ENCODE measurements at places on chromosomes 4 and X. TPM values are rescaled to one million over a fixed set of nuclear protein-coding genes. Genes with fewer than 3 reads are reported as not detected.

Gene MAP7D2
- total RNA-seq, result 0.32 TPM

Gene MAGEB10
- not detected for total RNA-seq

Gene MAGEB4
- total RNA-seq, result not detected

Gene CXCL3
- total RNA-seq, result not detected

Gene CLGN
- total RNA-seq, result not detected

Gene CHST7
- 6.3 TPM for total RNA-seq

Gene AIMP1
- 53.5 TPM for total RNA-seq

DNA sequence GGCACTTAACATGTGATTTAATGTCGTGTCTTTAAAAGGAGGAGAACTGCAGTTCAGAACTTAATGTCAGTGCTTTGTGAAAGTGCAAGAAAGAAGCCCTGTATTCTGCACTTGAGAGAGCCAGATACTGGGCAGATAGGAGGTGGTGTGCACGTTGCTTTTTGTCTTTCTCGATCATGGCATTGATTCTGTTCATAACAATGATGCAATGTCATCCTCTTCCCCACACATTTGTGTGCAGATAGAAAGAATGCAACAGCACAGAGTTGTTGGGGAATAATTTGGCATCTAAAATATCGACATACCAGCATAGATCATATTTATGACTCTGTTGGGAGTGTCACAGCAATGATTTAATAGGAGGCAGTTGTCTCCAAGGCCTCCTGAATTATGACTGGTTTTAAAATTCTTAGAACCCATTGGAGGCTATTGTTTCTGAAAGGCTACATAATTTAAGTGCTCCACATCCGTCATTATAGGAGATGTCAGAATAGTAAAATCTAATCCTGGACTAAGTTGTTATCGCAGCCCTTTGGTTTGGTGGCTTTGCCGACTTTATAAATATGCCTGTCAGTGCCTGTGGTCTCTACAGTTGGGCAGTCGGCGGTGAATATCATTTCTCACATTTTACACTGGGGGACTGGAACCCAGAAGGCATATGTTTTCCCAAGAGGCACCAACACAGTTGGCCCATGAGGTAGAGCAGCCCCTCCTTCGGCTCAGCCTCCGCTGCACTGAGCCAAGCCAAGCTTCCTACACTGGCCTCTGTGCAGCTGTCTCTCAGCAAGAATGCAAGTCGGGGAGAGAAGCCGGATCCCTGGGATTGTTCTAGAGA lies 124.9 kb downstream of the PTTG2 start:
- H3K36me3 ChIP-seq, result peaks cover 71% of the 10 kb centered on the region
- H3K4me1 ChIP-seq, result peaks cover 7% of the 10 kb centered on the region
- no peak for DNase-seq
- H3K27ac ChIP-seq, result no peak overlapping the region
- no peaks in the 10 kb centered on the region for H3K27me3 ChIP-seq
- no peak overlapping the region for H3K4me3 ChIP-seq

DNA sequence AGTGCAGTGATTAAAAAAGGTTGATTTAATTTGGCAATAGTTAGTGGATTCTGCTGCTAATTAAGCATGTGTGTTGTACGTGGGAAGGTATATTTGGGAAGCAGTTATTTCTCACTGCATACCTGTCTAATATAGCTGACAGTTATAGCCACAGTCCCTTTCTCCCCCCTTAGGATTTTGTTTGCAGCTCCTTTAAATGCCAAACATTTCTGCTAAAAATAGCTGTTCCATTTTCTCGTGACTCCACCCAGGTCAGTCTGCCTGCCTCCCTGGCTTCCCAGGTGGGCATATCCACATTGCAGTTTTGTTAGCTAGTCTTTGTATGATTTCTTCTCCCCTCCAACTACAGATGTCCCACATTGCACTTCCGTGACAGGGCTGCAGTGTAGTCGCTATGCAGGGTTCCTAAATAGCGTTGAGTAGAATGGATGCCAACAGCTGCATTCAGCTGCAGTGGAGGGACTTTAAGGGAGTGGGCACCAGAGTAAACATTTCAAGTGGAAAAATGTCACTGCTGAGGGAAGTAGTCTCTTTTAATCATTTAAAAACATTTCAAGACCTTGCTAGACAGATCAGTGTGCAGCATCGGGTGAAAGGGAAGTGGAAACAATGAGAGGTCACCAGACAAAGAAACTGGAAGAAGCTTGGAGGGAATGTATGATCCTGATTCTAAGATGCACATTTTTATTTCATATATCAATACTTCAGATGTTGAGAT lies 326.3 kb downstream of the RAPGEF2 start:
- no peaks in the 10 kb centered on the region for H3K4me1 ChIP-seq
- H3K27ac ChIP-seq, result no peak overlapping the region
- no peak for DNase-seq
- no peaks in the 10 kb centered on the region for H3K36me3 ChIP-seq

GRCh38 chrX:153647461-153648357 lies 706 bp downstream of the DUSP9 start:
- no peak for DNase-seq
- H3K36me3 ChIP-seq, result no peaks in the 10 kb centered on the region
- H3K27me3 ChIP-seq, result peaks cover 7% of the 10 kb centered on the region
- H3K4me3 ChIP-seq, result no peak overlapping the region
- peaks cover 6% of the 10 kb centered on the region for H3K4me1 ChIP-seq
- no peak overlapping the region for H3K27ac ChIP-seq

- no peaks in the 10 kb centered on the region for H3K4me1 ChIP-seq
- H3K27ac ChIP-seq, result no peak overlapping the region
- no peak overlapping the region for H3K4me3 ChIP-seq
- no peaks in the 10 kb centered on the region for H3K36me3 ChIP-seq
- H3K27me3 ChIP-seq, result no peaks in the 10 kb centered on the region
- no peak for DNase-seq
Measured at GRCh38 chr4:61923179-61923578, 723.1 kb downstream of the ADGRL3 start.

- no peak overlapping the region for H3K27ac ChIP-seq
- H3K4me3 ChIP-seq, result no peak overlapping the region
- no peaks in the 10 kb centered on the region for H3K27me3 ChIP-seq
- DNase-seq, result no peak
- peaks cover 51% of the 10 kb centered on the region for H3K36me3 ChIP-seq
- H3K4me1 ChIP-seq, result no peaks in the 10 kb centered on the region
Measured at GRCh38 chr4:139540632-139541031, 15.4 kb downstream of the SETD7 start.

DNA sequence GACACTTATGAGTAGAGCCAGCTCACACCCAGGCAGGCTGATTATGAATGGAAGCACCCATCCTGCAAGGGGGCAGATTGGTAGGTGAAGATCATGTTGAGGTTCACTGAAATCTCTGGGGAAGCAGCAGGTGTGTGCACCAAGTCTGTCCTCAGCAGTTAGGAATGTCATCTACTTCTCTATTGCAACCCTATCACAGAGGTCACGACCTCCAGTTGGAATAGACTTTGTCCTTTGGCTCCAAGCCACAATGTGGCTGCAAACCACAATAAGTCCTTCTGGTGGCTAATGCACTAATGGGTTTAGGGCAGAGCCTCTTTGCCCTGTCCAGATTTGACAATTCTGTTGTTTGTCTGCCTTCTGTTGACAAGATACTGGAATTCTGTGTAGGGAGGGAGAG lies 1056.7 kb downstream of the PCDH19 start:
- H3K27me3 ChIP-seq, result no peaks in the 10 kb centered on the region
- no peaks in the 10 kb centered on the region for H3K36me3 ChIP-seq
- DNase-seq, result no peak
- no peak overlapping the region for H3K4me3 ChIP-seq

DNA sequence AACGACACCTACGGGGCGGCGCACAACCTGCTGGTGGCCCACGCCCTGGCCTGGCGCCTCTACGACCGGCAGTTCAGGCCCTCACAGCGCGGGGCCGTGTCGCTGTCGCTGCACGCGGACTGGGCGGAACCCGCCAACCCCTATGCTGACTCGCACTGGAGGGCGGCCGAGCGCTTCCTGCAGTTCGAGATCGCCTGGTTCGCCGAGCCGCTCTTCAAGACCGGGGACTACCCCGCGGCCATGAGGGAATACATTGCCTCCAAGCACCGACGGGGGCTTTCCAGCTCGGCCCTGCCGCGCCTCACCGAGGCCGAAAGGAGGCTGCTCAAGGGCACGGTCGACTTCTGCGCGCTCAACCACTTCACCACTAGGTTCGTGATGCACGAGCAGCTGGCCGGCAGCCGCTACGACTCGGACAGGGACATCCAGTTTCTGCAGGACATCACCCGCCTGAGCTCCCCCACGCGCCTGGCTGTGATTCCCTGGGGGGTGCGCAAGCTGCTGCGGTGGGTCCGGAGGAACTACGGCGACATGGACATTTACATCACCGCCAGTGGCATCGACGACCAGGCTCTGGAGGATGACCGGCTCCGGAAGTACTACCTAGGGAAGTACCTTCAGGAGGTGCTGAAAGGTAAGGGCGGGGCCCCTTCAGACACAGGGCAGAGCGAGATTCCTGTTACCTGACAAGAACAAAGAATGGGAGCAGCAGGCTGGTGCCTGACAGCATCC lies 11.7 kb downstream of the RPL9 start:
- H3K27ac ChIP-seq, result peak overlapping the region; percentile 90
- peaks cover 27% of the 10 kb centered on the region for H3K4me1 ChIP-seq
- peaks cover 23% of the 10 kb centered on the region for H3K36me3 ChIP-seq
- DNase-seq, result peak; percentile 80
- H3K27me3 ChIP-seq, result no peaks in the 10 kb centered on the region
- H3K4me3 ChIP-seq, result peak overlapping the region; percentile 83

- H3K4me1 ChIP-seq, result peaks cover 9% of the 10 kb centered on the region
- H3K4me3 ChIP-seq, result peak within 1 kb of the TSS; percentile 32
- H3K27ac ChIP-seq, result no peak within 1 kb of the TSS
- no peak for DNase-seq
- no peaks in the 10 kb centered on the region for H3K36me3 ChIP-seq
Measured at GRCh38 chrX:108439426-108439942, at the start of gene COL4A5. Gene COL4A5 (plus strand): TSS chrX:108439838. CDS start chrX:108440126, 288 bp downstream.

- no peaks in the 10 kb centered on the region for H3K27me3 ChIP-seq
- no peak overlapping the region for H3K27ac ChIP-seq
- H3K36me3 ChIP-seq, result no peaks in the 10 kb centered on the region
Measured at GRCh38 chr4:155639704-155640523, 26.7 kb upstream of the GUCY1A1 start.

DNA sequence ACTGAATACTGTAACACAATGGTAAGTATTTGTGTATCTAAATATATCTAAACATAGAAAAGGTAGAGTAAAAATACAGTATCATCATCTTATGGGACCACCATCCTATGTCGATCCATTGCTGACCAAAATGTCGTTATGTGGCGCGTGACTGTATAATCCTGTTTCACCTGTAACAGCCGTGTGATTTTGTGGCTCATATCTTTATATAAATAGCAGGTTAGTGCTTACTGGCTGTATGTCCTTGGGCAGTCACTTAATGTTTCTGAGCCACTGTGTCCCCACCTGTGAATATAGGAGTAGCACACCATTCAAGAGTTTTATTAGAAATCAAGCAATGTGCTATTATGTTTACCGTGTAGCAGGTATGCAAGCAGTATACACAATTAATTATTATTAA lies 226.2 kb upstream of the FAT1 start:
- no peak overlapping the region for H3K4me3 ChIP-seq
- H3K36me3 ChIP-seq, result no peaks in the 10 kb centered on the region
- no peak overlapping the region for H3K27ac ChIP-seq

DNA sequence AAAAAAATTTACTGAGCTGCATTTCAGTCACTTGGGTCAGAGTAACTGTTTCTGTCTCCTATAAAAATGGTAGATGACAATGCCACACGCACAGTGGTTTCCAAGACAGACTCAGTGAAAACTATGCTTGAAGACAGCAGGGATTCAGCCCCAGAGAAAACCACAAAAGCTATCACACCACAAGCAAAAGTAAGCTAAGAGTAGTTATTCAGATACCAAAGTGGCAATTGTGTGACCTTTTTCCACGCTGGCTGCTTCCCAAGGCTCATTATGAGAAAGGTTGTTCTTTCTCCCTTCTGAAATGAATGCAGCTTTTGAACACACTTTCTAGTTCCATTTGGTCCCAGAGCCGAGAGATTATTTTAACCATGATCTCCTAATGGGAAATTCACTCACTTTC lies 46.4 kb upstream of the GPM6B start:
- peaks cover 9% of the 10 kb centered on the region for H3K4me1 ChIP-seq
- no peak overlapping the region for H3K27ac ChIP-seq

GRCh38 chr4:147367891-147368290 lies 113.0 kb upstream of the EDNRA start:
- no peak overlapping the region for H3K4me3 ChIP-seq
- H3K27me3 ChIP-seq, result no peaks in the 10 kb centered on the region
- no peaks in the 10 kb centered on the region for H3K4me1 ChIP-seq
- H3K27ac ChIP-seq, result no peak overlapping the region
- DNase-seq, result no peak
- no peaks in the 10 kb centered on the region for H3K36me3 ChIP-seq

- DNase-seq, result no peak
- H3K27ac ChIP-seq, result no peak overlapping the region
- H3K36me3 ChIP-seq, result no peaks in the 10 kb centered on the region
- H3K4me3 ChIP-seq, result no peak overlapping the region
Measured at GRCh38 chr4:118081434-118081833, 47.1 kb downstream of the NDST3 start.

DNA sequence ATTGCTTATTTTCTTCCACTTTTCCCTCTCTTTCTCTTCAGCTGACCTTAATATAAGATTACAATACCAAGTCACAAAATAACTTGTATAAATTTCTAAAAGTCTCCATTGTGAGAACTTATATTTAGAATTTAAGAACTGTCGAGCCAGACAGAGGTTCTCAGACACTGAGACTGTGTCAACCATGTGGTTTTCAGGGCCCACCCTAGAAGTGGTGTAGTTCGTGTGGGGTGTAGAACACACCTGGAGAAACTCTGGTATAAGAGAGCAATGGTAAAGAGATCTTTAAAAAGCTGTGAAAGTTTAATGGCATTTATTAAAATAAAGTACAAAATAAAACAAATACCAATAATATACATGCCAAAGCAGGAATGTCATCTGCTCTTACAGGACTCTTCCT lies 19.7 kb downstream of the CPEB2 start:
- peaks cover 14% of the 10 kb centered on the region for H3K4me1 ChIP-seq
- DNase-seq, result no peak
- H3K4me3 ChIP-seq, result no peak overlapping the region
- no peaks in the 10 kb centered on the region for H3K27me3 ChIP-seq
- peaks cover 22% of the 10 kb centered on the region for H3K36me3 ChIP-seq

DNA sequence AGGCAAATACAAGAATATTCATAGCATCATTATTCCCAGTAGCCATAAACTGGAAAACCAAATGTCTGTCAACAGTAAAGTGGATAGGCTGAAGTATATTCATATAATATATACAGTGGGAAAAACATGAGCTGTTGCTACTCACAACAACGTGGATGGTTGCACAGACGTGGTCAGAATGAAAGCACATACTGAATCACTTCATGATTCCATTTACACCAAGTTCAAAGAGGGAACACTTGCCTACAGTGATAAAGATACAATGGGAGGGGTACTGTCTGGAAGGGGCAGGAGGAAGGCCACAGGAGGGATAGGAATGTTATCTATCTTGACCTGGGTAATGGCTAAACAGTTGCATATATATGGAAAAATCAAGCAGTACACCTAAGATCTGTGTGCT lies 25.3 kb downstream of the APBB2 start:
- H3K36me3 ChIP-seq, result no peaks in the 10 kb centered on the region
- H3K4me1 ChIP-seq, result no peaks in the 10 kb centered on the region
- H3K4me3 ChIP-seq, result no peak overlapping the region
- no peak for DNase-seq
- no peaks in the 10 kb centered on the region for H3K27me3 ChIP-seq
